ENCODE measurements at places on chromosomes 2 and 18.

GRCh38 chr2:30997979-30998378 is 140.3 kb downstream of the GALNT14 start:
- no peak for DNase-seq

DNA sequence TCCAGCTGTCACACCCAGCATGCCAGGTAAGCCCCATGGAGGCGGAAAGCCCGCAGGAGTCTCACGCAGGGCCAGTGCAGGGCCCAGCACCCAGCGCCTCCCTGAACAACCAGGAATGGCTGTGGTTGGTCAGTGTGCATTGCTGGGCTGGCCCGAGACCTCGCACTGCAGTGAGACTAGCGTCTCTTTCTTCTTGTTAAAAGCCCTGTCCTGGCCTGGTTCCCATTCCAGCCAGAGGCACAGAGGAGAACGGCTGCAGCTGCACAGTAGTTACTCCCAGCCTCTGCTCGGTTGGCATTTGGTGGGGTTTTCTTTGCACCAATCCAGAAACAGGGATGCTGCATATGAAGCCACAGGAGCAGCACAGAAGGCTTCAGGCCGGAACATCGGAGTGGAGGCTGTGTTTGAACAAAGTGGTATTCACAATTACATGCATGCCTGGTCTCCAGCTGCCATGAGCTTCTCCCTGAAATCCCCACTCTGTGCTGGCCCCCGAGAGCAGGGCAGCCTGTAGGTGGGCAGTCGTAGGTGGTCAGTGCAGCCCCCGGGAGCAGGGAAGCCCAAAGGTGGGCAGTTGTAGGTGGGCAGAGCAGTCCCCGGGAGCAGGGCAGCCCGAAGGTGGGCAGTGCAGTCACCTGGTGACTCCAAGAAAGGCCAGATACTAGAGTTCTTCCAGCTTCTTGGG is 163.7 kb upstream of the PXDN start:
- no peak for DNase-seq

DNA sequence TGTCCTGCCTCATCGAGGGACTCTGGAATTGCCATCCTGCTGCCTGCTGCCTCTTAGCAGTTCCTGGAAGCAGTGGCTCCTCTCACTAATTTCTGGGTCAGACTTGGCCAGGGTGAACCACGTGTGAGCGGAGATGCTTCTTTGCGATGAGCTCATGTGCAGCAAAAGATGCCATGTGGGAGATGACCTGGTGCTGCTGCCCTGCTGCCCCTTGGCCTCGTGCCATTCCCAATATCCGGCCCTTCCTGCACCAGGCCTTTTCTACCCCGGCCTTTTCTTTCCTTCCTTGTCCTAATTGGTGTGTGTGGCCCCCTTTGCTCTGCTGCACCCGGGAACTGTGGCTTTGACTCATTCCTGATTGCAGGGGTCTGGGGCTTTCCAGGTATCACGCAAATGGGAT is 296.9 kb upstream of the HS6ST1 start:
- DNase-seq = no peak

- no peak for DNase-seq
Observed at GRCh38 chr2:86744152-86744551, 24.1 kb downstream of the RMND5A start.
